ENCODE measurements at places on chromosomes 3 and 15.

DNA sequence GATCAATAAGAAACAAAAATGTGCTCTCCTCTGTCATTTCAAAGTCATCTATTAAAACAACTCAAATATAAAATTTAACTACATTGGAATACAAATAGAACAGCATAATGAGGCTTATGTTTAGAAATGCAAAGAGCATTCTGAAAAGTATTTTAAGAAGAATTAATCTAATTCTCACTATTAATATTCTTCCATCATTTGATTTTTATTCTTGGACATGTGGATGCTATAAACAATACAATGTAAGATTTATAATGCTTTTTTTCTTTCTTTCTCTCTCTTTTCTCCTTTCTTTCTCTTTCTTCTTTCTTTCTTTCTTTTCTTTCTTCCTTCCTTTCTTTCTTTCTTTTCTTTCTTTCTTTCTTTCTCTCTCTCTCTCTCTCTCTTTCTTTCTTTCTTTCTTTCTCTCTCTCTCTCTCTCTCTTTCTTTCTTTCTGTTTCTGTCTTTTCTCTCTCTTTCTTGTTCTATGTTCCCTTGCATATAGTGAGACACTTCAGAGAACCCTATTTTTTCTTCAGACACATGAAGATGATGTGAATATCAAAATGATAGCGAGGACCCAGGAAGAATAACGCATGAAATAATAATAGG lies 32.6 kb upstream of the MEIS2 start:
- no peak for DNase-seq

GRCh38 chr3:183208260-183208659 lies 44.8 kb upstream of the B3GNT5 start:
- no peak for DNase-seq

DNA sequence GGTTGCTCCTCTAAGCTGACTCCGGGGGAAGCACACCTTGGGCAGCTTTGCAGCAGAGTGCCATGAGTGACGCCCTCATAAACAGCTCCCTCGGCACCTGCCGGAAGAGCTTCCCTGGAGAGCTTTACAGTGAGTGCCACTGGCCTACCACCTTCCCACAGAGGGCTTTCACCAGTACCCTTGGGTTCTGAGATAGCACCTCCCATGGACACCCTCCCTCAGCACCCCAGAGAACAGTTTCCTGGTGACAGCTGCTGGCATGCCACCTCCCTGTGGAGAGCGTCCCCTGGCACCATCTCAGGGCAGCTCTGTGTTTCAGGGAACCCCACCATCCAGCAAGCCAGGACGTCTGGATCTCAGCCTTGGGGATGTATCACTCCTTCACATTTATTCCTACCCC lies 49.1 kb downstream of the RUBCN start:
- no peak for DNase-seq

GRCh38 chr3:146969356-146969755 lies 364.2 kb upstream of the PLSCR5 start:
- no peak for DNase-seq

DNA sequence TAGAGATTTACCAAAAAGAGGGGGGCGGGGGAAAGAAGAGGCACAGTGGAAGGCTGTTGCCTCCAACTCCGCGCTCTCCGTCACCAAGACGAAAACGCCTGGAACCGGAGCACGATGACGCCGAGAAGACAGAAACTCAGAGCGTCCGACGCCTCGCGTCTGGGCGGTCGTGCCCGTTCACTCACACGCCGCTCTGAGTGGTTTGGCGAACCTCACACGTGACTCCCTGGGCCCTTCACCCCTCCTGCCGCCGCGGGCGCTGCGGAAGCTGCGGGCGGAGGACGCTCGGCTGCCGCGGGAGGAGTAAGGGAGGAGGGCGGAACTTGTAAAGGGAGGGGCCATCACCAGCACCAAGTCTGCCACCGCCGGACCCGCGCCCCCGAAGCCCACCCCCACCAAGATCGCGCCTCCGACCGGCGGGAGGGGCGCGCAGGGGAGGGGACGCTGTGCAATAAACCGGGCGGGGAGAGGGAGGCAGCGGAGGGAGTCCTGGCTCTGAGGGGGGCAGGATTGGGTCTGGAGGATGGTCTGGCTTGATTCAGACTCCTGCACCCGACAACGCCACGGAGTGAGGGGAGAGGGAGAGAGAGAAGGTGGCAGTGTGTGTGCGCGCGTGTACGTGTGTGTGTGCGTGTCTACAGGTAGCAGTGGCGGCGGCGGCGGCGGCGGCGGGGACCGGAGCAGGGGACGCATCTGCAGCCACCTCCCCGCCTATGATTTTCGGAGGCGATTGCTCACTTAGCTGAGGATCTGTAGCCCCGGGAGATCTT lies 1.9 kb upstream of the NLGN1 start:
- DNase-seq, result peak; percentile 88

DNA sequence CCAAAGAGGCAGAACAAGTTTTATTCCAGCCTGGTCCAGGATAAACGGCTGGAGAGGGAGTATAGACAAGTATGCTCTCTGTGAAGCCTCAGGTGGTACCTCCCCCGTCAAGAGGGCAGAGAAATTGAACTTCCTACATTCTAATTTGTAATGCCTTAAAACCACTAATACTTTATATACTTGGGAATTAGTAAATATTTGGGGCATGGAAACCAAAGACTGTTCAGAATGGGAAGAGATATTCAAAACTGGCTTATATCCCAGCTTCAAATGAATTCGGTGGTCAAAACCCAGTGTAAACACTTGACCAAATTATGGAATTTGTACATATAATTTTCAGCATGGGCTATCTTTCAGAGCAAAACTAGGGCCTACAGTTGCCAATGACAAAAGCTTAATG lies 122.6 kb downstream of the FBN1 start:
- no peak for DNase-seq

DNA sequence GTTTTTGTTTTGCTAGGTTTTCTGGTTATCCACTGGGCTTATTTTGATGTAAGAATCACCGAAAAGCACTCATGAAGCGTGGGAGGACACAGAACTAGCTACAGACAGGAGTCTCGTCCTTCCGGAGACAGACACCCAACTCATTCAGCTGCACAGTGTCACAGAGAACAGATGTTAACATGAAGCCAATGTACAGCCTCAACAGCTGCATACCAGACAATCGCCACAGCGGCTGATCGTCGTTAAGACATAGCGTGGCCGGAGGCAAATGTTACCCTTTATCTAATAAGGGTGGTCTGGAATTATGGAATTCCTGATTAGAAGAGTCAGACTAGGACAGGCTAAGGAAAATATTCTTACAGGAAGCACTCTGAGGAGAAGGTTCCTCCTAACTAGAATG lies 1.1 kb upstream of the PYGO1 start:
- DNase-seq, result no peak

- no peak for DNase-seq
Observed at GRCh38 chr3:128573160-128573559, 77.5 kb downstream of the RPN1 start.

- DNase-seq, result no peak
Observed at GRCh38 chr15:98433346-98433745, 215.0 kb upstream of the IGF1R start.

- peak; percentile 90 for DNase-seq
Observed at GRCh38 chr3:50352781-50353180, 2.1 kb downstream of the CYB561D2 start.

GRCh38 chr15:50280271-50280670 lies 14.7 kb upstream of the HDC start:
- no peak for DNase-seq
